Stimulated activated CD4-positive, alpha-beta T cell treated with anti-CD3 and anti-CD28 coated beads, Interleukin-1b, Interleukin-23, amount 100 ng/mL, for 1 hour (primary cell): ENCODE measurements at places on chromosomes 6 and 20.

GRCh38 chr6:6711832-6712448 lies 123.4 kb downstream of the LY86 start:
- DNase-seq, result no peak

DNA sequence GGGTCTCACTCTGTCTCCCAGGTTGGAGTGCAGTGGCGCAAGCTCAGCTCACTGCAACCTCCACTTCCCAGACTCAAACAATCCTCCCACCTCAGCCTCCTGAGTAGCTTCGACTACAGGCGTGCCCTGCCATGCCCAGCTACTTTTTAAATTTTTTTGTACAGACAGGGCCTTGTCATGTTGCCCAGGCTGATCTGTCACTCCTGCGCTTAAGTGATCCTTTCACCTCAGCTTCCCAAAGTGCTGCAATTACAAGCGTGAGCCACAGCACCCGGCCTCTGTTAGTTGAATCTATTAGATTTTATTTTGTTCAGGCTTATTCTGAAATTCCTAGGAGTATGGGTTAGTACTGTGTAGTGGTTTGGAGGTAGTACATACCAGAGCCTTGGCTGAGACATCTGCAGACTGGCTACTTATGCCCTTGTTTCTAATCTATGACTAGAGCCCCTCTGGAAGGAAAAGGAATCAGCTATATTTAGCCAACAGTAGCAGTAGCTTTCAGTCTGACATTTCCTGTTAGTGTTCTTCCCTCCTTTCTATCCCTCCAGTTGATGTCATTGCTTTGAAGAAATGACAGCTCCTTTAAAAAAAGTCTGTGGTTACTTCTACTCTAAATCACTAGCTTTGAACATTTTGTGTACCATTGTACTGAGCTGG lies 74.4 kb downstream of the ITCH start:
- no peak for DNase-seq

GRCh38 chr6:155183095-155183494 lies 80.7 kb upstream of the CLDN20 start:
- DNase-seq, result no peak

GRCh38 chr6:137738931-137739504 lies 128.0 kb upstream of the TNFAIP3 start:
- DNase-seq, result no peak

GRCh38 chr20:64049060-64049877 lies at the start of gene SOX18:
Gene SOX18 (minus strand): TSS chr20:64049639. CDS start chr20:64049516, 123 bp downstream.
- no peak for DNase-seq

GRCh38 chr6:2952557-2953095 lies 18.7 kb downstream of the SERPINB6 start:
- DNase-seq, result no peak

- no peak for DNase-seq
These were observed 57.8 kb downstream of the PTPN1 start for GRCh38 chr20:50567860-50568548.

GRCh38 chr20:37362821-37363220 lies 16.9 kb downstream of the SRC start:
- DNase-seq, result no peak

DNA sequence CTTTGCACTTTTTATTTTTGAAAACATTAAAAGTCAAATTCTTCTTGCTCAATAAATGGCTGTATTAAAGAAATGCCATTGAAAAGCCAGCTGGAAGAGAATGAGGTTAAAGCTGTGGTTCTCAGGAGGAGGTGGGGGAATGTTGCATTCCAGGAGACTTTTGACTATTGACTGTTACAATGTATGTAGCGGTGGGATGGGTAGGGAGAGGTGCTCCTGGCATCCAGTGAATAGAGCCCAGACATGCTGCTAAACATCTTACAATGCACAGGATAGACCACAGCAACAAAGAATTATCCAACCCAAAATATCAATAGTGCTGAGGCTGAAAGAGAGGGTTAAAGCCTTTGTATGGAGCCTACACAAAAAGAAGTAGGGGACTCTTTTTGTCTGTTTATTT lies 295.9 kb downstream of the NKAIN2 start:
- no peak for DNase-seq

- DNase-seq, result no peak
These were observed 738 bp downstream of the RALGAPB start for GRCh38 chr20:38473367-38473795.

- no peak for DNase-seq
These were observed 78.5 kb upstream of the BHLHE23 start for GRCh38 chr20:63085151-63085861.

DNA sequence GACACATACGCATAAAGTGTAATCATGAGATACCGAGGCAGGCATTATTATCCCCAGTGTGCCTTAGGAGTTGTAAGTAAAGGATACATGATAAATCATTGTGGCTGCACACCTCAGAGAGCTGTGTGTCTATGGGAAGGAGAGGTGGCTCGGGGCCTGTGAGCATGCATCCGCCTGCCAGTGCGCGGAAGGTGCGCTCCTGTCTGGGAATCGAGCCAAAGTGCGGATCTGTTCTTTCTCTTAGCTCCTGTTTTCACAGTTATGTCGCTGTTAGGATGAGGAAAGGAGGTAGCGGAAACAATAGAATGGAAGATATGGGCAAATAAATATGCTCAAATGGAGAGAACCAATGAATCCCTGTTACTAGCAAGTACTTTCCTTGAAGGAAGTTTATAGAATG lies 98.0 kb downstream of the ANKRD6 start:
- no peak for DNase-seq

- no peak for DNase-seq
These were observed 40.9 kb downstream of the ALDH8A1 start for GRCh38 chr6:134908906-134909516.

- no peak for DNase-seq
These were observed 2.5 kb upstream of the ULBP2 start for GRCh38 chr6:149939356-149939648.

GRCh38 chr6:94349227-94349626 lies 929.9 kb upstream of the EPHA7 start:
- no peak for DNase-seq

GRCh38 chr6:17842934-17843821 lies 136.5 kb upstream of the NUP153 start:
- DNase-seq, result no peak

DNA sequence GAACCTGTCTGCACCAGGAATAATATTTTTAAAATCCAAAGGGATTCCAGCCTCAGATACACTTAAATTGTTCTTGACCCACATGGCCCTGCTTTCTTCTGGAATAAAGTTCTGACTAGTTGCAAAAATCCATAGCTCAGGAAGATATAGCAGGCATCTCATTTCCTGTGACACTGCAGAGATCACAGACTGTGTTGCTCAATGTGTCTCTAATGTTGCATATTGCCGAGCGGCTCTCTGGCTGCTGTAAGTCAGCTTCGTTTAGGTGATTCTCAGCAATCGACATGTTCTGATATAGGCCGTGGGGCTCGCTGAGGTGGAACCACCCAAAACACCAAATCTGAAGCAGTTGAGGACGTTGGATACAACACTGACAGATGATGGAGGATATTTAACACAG lies 498.3 kb upstream of the AGPAT4 start:
- no peak for DNase-seq
